ENCODE measurements at places on chromosomes 7 and 10. TPM values are rescaled to one million over a fixed set of nuclear protein-coding genes. Genes with fewer than 3 reads are reported as not detected.

GRCh38 chr10:12214093-12214492 is 18.1 kb downstream of the CDC123 start:
- no peak for DNase-seq

DNA sequence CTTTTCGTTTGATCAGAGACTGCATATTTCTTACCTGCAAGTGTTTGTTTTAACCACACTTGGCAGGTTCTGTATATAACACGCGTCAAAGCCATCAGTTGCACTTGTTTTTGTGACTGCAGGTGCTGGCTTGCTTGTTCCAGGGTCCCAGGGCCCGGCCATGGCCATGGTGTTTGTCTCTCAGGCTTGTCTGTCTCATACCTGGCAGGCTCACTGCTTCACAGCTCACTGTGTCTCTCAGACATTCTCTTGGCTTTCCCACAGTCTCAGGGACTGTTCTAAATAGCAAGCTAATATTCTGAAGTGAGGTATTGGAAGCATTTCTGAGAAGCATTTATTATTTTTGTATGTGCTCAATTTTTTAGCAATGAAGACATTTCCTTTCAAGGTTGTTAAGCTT is 46.9 kb downstream of the GPR141 start:
- no peak for DNase-seq

The ITPRID1 gene
- not detected for total RNA-seq

GRCh38 chr10:28434063-28434462 is 98.9 kb upstream of the WAC start:
- DNase-seq = no peak

DNA sequence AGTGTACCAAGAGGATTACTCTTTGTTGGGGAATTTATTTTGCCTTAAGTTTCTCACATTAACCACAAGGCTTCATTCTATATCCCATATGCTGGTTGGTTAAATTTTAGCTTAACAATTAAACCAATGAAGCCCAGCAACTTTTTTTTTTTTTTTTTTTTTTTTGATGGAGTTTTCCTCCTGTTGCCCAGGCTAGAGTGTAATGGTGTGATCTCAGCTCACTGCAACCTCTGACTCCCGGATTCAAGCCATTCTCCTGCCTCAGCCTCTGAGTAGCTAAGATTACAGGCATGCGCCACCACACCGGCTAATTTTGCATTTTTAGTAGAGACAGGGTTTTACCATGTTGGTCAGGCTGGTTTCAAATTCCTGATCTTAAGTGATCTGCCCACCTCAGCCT is 75.0 kb upstream of the MKX start:
- no peak for DNase-seq

The PRPF18 gene
- total RNA-seq = 15.1 TPM

DNA sequence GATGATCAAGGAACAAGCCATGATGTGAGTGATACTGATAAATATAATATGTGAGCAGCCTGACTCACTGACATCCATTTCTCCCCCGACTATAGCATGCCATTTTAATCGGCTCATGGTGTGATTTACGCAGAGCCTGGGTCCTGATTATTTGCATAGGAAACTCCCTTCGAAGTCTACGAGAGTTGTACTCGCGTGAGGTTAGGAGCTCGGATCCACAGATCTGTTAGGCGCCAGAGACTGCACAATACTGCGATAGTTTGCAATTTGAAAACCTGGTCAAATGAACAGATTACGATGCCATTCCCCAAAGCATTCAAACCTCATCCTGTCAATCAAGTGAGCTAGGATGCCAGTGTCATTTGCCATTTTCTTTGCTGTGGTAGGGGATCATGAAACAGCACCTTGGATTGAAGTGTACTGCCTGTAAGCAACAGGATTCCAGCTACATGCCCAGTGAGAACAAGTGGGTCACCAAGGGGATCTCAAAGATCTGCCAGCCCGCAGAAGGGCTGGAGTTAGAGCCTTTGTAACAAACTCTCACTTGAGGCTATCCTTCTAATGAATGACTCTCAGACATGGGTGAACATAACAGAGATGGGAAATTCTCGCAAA is 158.3 kb downstream of the FRMD4A start:
- DNase-seq = no peak

GRCh38 chr7:75798770-75799169 is 14.8 kb downstream of the CCL24 start:
- no peak for DNase-seq

The AVL9 gene
- total RNA-seq = 14.3 TPM

GRCh38 chr7:142548978-142549377 is 200.3 kb upstream of the PRSS1 start:
- DNase-seq = no peak

The PRKRIP1 gene
- total RNA-seq = 9.6 TPM

DNA sequence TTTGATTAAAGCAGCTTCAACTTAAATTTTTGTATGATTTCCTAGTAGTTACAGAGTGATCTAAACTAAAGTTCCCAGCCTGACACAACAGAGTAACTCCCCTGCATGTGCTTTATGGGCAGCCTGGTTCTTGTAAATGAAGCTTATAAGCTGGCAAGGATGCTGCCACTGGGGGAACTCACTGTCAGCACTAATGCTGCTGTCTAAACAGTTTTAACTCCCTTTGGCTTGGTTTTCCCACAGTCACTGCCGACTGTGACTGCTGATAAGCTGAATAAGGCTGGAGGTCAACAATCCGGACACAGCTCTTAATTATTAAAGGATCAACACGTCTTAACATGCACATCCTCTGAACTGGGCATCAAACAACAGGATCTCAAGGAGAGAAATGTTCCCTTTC is 130.1 kb downstream of the OTUD1 start:
- no peak for DNase-seq
